ENCODE measurements at places on chromosomes 2 and 18. TPM values are rescaled to one million over a fixed set of nuclear protein-coding genes. Genes with fewer than 3 reads are reported as not detected.
A peak's percentile ranks its signal among the peaks of the same experiment; 100 is the strongest.

GRCh38 chr18:8978394-8978793, 124.1 kb upstream of the NDUFV2 start:
- DNase-seq, result no peak

DNA sequence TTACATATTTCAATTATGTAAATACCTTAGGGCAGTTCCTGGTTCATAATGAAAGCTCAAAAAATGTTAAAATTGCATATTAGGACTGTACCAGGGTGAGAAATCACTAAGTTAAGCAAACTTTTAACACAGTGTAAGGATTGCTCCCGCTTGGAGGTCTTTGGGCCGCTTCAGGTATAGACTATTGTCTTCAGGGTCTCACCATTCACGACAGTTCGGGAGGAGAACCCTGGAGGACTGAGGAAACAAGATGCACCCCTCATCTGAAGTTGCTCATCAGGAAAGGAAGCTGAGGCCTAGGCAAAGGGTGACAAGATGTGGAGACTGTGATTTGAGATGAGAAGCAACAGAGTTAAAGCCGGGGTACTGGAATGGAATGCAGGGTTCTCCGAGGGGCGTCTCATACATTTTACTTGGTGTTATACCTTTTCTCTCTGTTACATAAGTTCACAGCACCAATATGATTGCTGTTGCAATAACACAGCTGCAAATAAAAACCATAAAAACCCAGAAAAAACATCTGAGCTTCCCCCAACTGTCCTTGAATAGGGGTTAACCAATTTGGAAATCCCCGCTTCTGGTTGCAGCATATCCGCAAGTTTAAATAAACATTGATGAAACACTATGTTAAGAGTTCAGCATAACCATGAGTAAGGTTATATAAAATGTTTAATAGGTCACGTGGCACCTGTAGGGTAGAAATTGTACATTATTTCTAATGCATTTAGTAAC, 40.1 kb downstream of the FBXO48 start:
- DNase-seq, result no peak

- DNase-seq, result no peak
Observed at GRCh38 chr2:197556456-197556855, 40.6 kb downstream of the MOB4 start.

DNA sequence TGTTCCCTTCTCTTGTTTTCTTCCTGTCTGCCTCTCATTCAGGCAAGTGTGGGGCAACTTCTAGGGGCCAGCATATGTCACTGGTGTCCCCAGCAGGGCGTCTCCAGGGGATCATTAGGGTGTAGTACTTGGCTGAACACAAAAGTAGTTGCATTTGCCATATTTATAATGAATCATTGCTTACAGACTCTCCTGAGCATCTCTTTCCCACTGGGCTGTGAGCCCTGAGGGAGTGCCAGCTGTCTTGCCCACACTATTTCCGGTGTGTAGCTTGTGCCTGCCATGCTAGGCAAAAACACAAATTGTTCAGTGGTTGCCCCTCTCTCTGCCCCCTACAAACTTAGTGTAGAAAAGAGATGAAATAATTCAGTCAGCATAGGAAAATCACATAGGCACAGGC, 40.8 kb upstream of the SCLY start:
- no peak for DNase-seq

GRCh38 chr2:7773362-7774360, 856.4 kb downstream of the RNF144A start:
- no peak for DNase-seq

DNA sequence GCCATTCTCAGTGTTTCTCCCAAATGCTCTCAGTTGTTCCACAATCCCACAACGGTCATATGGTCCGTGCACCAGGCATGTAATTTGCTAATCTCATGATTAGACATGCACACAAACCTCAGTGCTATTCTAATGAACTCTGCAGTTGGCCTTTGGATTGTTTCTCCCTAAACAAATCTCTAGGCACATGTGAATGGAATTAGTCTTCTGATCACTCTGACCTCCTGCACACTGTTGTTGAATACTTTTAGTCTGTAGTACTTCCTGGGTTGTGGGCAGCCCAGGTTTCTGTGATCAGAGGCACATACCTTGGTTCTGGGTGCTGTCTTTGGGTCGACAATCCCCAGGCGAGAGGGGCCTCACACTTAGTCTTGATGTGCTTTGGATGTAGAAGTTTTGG, 498.7 kb upstream of the SPRED2 start:
- no peak for DNase-seq

DNA sequence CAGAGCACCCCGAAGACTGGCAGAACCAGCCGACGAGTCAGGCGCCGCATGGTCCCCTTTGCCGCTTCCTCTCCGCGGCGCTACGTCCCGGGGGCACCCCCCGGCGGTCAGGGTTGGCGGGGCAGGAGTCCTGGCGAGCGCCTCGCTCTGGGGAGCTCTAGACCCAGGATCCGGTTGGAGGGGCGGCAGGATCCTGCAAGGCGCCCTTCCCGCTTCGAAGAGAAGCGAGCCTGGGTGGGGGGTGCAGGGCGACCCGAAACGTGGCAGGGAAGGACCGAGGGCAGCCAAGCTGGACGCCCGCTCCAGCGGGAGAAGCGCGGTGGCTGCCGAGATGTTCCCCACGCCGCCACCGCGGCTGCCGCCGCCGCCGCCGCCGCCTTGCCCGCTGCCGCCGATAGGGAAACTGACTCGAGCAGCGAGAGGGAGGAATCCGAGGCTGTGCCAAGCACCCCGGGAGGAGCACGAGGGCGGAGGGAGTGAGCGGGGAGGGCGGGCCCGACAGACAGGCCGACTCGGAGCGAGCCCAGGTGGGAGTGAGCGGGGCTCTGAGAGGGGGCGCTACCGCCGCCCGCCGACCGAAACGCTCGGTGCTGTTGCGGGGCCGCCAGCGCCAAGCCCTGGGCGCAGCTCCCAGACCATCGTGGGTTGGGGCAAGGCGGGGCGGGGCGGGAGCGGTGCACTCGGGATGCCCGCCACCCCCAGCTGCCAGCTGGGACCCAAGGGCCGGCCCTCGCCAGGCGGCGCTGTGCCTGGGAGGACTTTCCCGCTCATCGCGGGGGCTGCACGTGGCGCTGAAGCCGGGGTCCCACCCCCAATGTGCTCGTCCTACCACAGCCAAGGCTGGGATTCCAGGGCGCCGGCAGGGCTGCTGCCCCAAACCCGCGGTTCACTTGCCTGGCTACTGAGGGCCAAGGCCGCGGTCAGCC, at the start of gene GALNT14:
TSS of gene GALNT14 (minus strand) at position 404 of the 926 bp plus-strand sequence. CDS start at position 50, 354 bp downstream.
- no peak for DNase-seq

GRCh38 chr2:169452080-169452479, 27.2 kb upstream of the BBS5 start:
- no peak for DNase-seq

DNA sequence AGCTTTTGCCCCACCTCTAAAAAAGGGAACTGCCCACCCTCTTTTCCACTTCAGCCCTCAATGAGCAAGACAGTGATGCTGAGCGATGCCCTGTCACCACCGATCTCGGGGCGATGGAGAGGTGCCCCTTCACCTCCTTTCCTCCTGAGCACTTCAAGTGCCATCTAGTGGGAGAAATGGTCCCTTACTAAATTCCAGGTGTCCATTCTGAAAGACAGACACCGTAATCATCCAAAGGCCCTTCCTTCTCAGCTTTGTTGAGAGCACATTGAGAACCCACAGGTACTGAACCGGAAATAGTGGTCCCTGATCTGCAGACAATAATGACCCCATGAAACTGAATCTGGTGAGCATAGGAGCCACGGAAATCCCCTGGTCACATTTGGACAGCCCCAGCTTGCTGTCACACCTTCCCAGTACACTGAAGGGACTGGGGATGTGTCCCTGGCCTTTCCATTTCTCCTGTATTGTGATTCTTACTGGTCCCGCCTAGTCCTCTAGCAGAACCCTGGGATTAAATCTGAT, 38.5 kb downstream of the KCTD18 start:
- DNase-seq, result peak; percentile 21

DNA sequence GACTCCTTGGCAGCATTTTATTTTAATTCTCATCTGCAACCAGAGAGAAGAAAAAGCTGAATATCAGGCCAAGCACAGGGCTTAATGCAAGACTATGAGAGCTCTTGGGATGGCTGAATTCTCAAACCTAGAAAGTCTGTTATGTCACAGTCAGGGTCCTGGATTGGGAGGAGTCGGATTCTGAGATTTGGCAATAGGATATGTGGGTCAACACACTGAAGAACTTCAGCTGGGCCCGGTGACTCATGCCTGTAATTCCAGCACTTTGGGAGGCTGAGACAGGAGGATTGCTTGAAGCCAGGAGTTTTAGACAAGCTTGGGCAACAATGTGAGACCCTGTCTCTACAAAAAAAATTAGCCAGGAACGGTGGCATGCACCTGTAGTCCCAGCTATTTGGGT, 102.4 kb downstream of the COL3A1 start:
- DNase-seq, result no peak

DNA sequence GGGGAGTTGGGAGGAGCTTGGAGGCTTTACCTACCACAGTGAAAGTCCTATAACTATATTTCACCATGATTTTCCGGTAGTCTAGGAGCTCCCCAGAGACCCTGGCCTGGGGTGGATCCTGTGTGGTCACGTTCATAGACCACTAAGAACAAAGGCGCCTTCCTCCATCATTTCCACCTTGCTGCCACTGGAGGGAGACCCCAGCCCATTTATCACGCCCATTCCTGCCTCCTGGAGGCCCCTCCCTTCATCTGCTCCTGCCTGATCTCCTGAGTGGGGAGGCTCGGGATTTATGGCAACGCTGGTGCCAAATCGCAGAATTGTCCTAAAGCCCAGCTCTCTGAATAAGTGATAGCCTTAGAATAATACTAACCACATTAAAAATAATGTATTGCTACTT, 507.6 kb upstream of the SPHKAP start:
- no peak for DNase-seq

DNA sequence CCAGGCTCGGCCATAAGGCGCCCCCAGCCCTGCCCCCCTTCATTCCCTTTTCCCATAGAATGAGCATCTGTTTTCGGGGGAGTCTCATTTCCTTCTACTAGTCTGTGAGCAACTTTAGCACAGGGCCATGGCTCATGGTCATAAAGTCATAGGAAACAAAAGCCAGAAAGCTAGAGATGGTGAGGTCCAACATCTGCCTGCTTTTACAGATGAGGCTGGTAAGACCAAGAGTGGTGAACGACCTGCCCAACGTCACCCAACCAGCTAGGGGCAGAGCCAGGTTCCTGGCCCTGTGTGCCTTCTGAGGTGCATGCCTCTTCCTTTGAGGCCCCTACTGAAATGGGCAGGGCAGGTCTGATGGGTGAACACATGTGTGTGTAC, 212.7 kb downstream of the DYSF start:
- no peak for DNase-seq

DNA sequence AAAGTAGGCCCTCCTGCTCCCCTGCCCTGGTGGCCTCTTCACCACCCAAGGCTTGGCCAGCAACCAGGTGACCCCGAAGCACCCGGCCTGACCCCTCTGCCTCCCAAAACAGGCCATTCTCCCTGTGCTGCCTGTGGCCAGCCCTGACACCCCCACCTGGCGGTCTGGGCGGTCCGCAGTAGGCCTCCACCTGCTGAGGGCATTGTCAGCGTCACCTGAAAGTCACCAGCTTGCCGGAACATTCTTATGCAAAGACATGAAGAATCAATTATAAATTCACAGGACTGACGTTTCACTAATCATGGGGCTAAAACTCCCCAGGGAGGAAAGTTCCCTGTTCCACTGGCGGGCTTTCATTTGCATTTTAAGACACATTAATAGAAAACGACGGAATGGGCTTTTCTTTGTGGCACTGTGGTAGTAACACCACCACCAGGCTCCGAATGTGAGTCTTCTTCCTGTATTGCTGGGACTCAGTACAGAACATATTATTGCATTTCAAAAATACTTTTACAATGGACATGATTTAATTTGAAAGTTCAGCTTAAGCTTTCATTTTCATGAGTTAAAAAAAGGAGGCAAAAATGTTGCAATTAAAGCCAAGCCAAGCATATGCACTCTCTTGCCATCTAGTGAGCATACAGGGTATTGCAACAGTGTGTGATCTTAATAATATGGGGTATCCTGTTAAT, 57.4 kb downstream of the ADI1 start:
- no peak for DNase-seq

DNA sequence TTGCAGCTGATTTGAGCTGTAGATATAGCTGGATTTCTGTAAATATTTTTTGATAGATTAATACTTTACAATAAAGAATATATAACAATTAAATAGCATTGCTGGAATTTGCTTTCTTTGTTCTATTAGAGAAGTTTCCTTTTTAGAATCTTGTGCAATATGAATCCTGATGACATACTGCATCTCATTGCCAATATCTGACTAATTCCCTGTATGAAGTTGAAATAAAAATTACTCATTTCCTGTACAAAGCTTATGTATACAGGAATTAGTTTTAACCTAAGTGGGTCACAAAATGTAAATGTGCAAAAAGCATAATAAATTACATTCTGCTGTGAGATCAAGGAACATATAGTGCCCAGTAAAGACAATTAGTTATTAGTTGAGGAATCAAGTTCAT, 72.8 kb upstream of the TMEFF2 start:
- no peak for DNase-seq

GRCh38 chr18:35634323-35634722, 52.8 kb downstream of the GALNT1 start:
- DNase-seq, result no peak

DNA sequence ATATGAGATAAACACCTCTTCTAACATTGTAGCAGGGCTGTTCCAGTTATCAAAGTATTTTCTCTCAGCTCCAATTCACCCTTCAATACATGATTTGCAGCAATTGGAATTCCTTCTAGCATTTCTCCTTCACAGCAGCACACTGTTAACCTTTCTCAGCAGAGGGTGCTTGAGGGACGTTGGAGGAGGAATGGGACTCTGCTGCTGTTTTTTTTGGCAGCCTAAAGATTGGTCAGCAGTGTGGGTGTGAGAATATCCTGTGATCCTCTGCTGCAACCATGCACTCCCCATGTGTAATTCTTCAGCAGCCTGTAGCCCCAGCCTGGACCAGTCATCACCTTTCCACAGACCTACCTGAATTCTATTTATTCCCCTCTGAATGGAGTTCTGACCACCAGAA, 1708.9 kb upstream of the CELF4 start:
- no peak for DNase-seq

GRCh38 chr2:36857713-36858112, 108.6 kb downstream of the STRN start:
- no peak for DNase-seq

DNA sequence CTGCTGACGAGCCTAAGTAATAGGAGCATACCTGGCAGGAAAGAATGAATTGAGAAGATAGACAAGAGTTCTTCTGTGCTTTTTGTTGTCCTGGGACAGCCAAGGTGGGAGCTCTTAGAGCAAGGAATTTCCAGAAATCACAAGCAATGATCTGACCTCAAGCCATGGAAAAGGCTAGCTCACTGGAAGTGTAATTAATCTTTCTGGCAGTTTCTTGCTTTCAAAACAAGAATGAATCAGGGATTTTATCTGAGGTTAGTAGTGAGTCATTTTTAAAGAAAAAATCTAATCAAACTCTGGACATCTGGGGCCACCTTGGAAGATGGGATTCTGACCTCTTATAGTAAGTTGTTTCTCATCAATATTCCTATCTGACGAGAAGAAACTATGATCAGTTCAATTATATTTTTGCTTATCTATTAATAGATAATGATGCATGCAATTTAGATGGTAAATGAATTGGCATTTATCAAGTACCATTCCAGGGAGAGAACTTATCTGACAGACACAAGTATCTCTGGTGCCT, 98.0 kb downstream of the ADCYAP1 start:
- DNase-seq, result no peak

- no peak for DNase-seq
Observed at GRCh38 chr2:18123577-18123976, 245.1 kb downstream of the KCNS3 start.

Gene SERPINB11
- not detected for total RNA-seq

Gene DSG2
- 0.09 TPM for total RNA-seq

Gene SEMA4F
- total RNA-seq, result 7.8 TPM
